Activated CD8-positive, alpha-beta memory T cell treated with anti-CD3 and anti-CD28 coated beads for 4 hours (primary cell): ENCODE measurements at places on chromosomes 3 and 15.

- DNase-seq = no peak
Measured at GRCh38 chr3:46412786-46413298, 5.8 kb downstream of the CCRL2 start.

DNA sequence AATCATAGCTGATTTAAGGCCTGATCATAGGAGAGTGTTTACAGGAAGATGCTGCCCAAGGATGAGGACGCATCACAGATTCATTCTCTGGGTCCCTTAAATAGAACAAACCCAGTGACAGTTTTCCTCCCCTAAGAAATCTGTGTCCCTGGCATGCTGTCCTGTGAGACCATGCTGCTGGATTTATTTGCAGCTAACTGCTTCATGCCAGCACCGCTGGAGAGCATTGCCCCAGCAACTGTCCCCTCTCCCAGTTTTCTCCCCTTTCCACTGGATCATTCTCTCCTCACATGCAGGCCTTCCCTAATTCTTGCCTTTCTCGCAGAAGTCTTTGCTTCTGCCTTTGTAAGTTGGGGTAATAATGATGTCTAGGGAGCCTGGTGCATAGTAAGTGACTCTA lies 29.3 kb upstream of the DCP1A start:
- no peak for DNase-seq

DNA sequence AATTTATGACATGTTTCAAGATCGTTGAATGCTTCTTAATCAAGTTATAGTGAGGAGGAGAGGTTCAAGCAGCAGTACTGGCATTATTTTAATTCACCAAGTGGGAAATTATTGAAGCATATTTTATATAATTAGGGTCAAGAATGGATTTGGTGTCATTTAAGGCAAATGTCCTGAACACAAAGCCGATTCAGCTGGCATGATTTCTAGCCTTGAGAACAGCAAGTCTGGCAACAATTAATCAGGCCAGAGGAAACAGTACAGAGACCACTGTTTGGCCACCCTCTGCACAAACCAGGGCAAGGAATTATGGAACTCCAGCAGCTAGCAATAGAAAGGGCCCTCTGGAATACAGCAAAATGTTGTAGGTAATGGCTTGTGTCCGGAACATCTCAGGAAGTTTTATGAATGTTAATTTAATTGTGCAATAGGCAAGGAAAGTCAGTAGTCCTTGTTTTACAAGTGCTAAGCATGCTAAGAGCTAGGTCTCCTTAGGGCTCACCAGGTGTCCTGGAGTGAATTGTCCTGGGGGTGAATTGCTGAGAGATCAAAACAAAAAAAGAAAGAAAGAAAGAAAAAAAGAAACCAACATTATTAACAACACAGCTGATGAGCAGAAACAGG lies 38.7 kb upstream of the SNRK start:
- DNase-seq = no peak

DNA sequence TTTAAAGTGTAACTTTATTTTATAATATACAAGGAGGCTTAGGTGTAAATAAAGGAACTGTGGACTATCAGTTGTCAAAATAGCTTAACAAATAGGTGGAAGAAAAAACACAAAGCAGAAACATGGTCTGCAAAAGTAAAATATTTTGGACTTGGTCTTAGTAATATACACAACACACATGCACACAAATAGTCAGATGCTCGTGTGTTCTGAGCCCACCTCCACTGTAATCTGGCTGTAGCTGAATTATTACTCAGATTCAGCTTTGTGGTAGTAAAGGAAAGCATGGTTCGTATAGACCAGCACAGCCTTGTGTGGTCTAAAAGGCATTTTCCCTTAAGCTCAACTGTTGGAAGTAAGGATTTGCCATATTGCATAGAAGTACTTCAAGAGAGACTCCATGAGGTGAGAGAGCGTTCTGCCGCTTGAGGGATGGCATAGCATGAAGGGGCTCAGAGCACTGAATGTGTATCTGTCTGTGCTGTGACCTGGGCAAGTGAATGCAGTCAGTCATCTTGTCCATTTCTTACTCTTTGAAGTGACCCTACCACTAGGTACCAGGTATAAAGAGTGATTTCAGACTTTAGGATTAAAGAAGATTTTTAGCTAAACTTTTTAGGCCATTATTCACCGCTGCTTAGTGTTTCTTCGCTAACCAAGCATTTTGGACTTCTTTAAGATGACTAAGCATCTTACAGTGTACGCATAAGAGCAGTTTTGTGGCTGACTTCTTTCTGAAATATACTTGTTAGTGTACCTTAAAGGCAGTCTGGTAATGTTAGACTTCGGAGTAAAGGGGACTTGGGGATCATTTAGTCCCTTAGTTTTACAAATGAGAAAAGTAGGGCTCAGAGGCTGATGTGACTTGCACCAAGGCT lies 15.2 kb downstream of the TPM1 start:
- no peak for DNase-seq

DNA sequence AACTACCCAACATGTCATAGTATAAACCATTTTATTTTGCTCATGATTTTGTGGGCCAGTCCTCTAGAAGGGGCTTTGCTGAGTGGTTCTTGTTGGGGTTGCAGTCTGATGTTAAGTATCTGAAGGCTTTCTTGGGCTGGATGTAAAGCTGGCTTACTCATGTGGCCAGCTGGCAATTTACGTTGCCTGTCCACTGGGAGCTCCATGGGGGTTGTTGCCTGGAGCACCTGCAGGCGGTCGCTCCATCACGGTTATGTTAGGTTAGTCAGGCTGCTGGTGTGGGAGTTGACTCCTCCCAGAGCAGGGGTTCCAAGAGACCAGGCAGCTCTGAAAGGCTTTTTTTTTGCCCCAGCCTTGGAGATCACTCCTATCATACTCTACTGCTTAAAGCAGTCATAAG lies 98.1 kb downstream of the NR1D2 start:
- no peak for DNase-seq

DNA sequence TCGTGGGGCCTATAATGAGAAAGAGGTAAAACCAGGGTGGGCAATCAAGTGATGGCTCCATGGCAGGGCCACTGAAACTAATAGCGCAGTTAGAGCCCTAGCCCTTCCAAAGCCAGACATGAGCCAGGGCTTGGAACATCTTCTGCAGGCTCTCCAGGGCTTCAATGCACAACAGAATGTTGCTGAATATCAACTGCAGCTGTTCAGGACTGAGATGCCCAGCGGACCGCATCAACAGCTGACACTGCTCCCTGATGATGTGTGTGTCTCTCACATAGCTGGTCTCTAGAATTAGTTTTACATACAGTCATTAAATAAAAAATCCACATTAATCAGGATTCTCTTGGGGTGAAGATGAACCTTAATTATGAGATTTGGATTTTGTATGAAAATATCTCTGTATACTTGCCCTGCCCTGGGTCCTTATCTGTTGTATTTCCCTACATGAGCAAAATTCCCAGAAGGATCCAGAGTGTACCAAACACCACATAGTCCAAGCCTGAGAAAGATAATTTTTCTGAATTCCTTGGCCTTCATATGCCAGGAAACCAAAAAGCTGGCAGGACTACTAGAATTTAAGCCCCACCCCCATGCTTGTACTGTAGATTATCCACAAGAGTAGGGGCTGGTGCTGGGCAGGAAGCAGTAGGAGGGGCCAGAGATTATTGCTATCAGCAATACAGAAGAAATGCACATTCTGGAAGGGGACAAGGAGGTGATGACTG lies 7.7 kb upstream of the GOLGB1 start:
- DNase-seq = no peak
